D721Med (cell line): ENCODE measurements at places on chromosomes 11 and 22.

DNA sequence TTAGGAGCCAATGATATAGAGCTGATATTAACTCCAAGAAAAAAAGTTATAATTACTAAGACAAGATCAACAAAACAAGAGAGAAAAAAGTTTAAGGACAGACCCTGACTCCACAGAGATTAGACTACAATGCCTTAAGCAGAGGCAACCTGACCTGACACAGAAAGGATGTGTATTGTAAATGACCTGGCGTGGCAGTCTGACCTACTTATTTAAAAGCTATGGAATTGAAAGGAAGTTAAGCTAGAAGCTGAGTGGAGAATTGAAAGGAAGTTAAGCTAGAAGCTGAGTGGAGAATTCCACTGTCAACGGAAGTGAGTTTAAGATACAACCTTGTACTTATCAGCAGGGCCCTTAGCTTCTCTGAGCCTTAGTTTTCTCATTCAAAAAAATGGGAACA lies 885.4 kb downstream of the OPCML start:
- no peak for DNase-seq

DNA sequence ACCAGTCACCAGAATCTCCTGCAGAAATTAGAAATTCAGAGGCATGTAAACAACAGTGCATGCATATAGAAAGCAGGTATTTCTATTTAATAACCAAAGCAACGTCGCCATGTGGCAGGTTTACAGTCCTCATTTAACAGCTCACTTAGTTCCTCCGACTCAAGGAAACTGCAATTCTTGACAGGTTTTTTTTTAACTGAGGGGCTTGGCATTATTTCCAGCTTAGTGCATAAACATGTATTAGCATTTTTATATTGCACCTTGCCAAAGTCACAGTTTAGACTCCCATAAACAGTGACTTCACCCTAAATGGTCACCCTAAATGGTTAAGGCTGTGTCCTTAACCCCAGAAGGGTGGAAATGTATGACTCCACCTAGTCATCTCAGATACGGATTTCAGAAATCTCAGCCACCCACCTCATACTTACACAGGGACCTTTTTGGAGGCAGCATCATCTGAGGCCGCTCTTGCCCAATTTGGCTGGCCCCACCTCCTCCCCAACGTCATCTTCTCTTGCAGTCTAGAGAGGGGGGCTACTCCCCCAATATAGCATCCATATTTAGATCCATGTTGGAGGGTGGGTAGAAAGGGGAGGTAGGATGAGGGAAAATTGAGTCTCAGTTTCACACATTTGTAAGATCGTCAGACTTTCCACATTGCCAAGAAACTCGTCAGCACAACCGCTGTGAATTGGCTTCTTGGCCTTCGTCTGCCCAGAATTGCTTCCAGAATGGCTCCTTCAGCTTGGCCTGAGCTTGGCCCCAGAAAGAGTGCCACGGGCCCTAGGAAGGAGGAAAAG lies 31.8 kb upstream of the SLC35C1 start:
- DNase-seq: no peak

DNA sequence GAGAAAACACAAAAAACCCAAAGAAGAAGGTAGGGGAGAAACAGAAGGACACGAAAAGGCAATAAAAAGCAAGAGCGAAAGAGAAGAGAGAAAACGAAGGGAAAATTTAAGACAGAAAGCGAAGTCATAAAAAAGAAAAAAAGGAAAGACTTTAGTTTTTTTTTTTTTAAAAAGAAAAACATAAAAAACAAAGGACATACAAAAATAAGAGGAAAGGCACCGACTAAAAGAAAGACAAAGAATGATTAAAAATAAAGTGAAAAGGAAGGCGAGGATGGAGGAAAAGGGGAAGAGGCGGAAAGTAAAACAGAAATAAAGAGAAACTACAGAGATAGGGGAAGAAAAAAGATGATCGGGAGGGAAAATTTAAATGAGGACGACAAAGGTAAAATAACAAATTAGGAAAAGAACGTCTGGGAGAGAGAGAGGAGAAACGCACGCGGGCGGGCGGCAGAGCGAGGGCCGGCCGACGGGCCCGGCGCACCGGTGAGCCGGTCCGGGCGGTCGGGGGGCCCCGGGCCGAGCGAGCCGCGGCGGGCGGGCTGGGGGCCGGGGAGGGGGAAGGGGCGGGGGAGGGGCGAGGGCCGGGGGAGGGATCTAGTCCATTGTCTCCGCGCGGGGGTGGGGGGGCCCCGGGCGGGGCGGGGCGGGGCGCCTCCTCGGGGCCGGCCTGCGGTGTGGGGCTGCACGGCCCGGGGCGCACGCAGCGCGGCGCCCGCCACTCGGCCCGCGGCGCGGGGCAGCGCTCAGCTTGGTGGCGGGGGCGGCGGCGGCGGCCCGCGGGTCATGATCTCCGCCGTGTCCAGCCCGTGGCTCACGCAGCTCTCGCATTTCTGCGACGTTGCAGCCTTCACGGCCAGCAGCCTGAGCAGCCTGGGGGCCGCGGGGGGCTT lies at the start of gene TBX1:
Gene TBX1 (plus strand): TSS at position 721 of the 893 bp plus-strand sequence. CDS start 66 bp downstream, at position 787.
- DNase-seq: no peak

GRCh38 chr11:75872887-75873416 lies 57.9 kb downstream of the UVRAG start:
- DNase-seq: no peak

DNA sequence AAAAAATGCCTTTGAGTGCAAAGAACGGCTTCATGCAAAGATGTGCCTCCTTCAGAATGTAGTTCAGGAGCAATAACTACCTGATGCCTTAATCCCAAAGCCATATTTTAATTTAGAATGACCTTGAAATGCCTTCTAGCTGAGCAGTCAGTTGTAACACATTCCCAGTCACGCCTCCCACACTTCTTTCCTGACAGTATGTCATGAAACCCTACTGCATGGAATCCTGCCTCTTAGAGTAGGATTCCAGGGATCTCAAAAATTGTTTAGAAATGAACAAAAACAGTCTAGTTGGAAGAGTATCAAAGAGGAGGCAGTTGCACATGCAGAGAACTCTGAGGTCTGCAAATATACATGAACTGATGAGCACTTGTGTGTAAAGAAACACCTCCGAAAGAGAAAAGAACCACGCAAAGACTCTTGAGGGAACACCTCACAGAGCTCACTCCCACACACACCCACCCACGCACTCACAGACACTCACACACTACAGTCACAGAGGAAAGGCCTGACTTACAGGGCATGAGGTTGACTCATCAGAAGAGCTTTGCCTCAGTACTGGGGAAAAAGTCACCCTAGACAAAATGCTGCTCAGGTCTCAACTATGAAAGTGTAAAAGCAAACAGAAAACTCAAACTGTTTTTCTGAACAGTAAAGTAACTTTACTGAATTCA lies 77.4 kb downstream of the GGTLC2 start:
- no peak for DNase-seq

DNA sequence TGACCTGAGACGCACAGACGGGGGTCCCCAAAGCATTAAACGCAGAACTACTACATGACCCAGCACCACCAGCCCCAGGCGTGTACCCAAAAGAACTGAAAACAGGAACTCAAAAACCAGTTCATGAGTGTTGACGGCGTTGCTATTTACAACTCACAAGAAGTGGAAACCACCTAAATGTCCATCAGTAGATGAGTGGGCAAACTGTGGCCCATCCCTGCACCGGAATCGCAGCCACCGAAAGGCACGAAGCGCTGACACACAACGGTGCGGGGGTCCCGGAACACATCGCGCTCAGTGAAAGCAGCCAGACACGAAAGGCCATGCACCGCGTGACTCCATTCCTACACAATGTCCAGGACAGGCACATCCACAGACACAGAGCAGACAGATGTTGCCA lies 79.2 kb downstream of the TRMU start:
- no peak for DNase-seq

- no peak for DNase-seq
Measured at GRCh38 chr11:83639995-83640758, 354.0 kb upstream of the CCDC90B start.

GRCh38 chr11:19355601-19356000 lies 114.9 kb upstream of the E2F8 start:
- DNase-seq: no peak

- DNase-seq: no peak
Measured at GRCh38 chr22:27108425-27109114, 451.2 kb downstream of the MIAT start.

DNA sequence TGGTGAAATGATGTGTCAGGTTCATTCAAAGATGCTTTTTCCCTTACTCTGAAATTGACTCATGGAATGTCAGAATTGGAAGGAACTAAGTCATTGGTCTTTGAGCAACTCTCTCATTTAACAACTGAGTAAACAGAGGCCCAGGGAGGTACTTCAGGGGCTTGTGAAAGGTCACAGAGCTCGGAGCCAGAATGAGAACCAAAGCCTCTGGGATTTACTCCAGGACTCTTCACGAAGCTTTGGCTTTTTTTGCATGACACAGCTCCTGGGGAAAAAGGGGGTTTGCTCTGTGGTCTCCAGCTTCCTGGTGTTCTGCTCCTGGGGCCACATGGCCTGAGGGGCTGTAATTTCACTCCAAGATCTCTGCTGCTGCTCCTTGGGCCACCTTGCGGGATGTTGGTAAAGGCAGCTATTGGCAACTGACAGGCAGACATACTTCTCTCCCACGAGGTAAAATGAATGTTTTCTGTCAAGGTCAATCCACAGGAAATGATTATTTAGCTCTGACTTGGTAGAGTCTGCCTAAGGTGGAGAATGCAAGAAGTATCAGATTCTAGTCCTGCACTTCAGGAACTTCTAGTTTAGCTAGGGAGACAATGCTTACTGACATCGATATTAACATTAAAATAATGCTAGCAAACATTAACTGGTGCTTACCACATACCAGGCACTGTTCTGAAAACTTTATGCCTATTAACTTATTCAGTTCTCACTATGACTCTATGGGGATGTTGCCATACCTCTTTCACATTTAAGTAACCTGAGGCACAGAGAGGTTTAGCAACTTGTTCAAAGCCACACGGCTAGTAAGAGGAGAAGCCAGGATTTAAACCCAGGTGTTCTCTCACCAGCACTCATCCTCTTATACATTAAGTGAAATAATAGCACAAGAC lies 16.1 kb downstream of the PKNOX2 start:
- DNase-seq: no peak

- no peak for DNase-seq
Measured at GRCh38 chr11:69653406-69653960, 12.5 kb downstream of the CCND1 start.

DNA sequence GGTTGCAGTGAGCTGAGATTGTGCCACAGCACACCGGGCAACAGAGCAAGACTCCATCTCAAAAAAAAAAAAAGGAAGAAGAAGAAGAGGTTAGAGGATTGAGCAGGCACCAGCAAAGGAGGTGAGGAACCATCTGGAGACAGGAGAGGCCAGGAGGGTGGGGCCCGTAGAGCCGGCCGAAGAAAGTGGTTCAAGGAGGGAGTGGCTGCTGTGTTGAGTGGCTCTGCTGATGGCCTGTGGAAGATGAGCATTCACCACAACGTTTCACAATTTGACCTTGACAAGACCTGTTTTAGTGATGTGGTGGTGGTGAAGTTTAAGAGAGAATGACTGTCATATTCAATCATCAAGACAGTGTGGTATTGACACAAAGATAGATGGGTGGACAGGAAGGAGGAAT lies 6.8 kb upstream of the CTSD start:
- no peak for DNase-seq

- DNase-seq: no peak
Measured at GRCh38 chr22:44723801-44724200, 21.8 kb downstream of the PRR5 start.

GRCh38 chr22:23255506-23256170 lies 75.3 kb downstream of the BCR start:
- no peak for DNase-seq

- DNase-seq: no peak
Measured at GRCh38 chr11:92249156-92249753, 24.6 kb downstream of the FAT3 start.

- no peak for DNase-seq
Measured at GRCh38 chr11:91773090-91773489, 451.5 kb upstream of the FAT3 start.

GRCh38 chr11:67304511-67305113 lies 1.3 kb downstream of the SSH3 start:
- DNase-seq: no peak

- no peak for DNase-seq
Measured at GRCh38 chr11:1845561-1846452, 7.0 kb downstream of the TNNI2 start.

DNA sequence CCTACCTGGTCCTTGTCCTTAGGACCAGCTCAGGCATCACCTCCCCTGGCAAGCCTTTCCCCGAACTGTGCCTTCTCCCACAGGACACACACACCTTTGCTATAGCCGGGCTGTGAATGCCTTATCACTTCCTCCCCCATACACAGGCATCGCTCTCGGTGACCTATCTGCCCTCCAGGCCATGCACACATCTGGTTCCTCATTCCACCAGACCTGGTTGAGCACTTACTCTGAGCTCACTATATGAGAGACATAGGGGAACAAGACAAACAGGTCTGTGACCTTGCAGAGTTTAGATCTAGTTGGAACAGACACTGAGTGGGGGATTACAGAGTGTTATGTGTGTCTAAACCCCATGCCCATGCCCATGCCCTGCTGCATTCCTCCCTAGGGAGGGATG lies 3.1 kb upstream of the BCR start:
- DNase-seq: no peak

DNA sequence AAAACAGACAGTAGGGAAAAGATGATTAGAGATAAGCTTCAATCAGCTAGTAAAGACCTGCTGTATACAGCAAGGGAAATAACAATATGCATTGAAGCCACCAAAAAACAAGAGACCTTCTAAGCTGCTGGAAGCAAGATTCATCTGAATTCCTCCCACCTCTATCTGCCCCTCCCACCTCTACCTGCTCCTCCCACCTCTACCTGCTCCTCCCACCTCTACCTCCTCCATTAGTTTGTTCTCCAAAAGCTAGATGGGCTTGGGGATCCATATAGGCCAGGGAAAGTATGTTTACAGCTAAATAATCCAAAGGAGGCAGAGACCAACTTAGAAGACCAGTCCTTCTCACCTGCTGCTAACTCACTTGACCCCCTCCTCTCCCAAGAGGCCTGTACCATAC lies 33.2 kb downstream of the PAK1 start:
- no peak for DNase-seq

DNA sequence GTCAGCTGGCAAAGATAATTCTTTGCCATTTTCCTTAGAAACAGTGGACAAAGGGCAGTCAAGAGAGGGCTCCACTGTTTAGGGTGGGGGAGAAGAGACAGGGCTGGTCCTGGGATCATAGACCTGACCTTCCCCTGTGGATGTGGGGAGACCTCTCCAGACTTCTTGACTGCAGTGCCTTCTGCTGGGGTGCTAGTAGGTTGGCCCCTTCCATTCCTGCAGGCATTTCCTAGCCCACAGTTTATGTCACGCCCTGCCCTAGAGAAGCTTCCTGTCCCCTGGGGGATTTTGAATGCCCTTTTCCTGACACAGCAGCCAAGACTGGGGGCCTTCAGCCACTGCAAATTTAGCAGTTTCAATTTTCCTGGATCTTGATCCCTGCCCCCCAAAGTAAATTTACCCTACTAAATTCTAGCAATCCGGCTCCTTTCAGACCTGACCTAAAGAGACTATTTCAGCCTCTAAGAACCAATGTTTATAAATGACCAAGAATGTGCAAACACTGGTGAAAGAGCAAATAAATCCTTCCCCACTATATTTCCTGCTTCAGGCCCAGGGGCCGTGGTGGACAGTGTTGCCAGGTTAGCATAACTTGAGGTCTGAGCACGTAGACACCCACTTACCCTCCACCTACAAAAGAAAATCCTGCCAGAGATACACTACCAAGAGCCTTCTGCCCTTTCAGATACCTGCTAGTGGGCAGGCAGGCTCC lies 58.4 kb downstream of the PPFIBP2 start:
- DNase-seq: no peak
